Suppressor macrophage (primary cell): ENCODE measurements at places on chromosomes 5 and 9.

DNA sequence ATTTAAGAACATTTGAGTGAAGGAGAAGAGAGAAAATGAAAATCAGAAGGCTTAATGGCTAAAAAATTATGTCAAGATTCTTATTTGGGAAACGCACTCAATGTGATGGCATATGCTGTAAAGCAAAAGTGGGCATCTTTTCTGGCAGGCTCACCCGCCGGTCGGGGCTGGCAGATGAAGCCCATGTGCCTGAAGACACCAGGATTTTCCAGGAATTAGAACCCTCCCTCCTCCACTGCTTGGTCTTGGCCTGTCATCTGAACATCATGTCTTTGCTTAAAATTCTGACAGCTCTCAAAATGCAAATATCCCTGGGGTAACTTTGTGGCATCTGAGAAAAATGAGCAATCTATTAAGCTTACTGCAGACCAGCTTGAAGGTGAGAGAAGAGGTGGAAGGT, 337.9 kb downstream of the IRX1 start:
- DNase-seq, result no peak

GRCh38 chr9:116924462-116925110, 237.5 kb downstream of the TRIM32 start:
- no peak for DNase-seq

- DNase-seq, result no peak
Measured at GRCh38 chr9:121773286-121773953, 122.0 kb downstream of the DAB2IP start.

- DNase-seq, result no peak
Measured at GRCh38 chr9:91374939-91375338, 13.2 kb upstream of the AUH start.

DNA sequence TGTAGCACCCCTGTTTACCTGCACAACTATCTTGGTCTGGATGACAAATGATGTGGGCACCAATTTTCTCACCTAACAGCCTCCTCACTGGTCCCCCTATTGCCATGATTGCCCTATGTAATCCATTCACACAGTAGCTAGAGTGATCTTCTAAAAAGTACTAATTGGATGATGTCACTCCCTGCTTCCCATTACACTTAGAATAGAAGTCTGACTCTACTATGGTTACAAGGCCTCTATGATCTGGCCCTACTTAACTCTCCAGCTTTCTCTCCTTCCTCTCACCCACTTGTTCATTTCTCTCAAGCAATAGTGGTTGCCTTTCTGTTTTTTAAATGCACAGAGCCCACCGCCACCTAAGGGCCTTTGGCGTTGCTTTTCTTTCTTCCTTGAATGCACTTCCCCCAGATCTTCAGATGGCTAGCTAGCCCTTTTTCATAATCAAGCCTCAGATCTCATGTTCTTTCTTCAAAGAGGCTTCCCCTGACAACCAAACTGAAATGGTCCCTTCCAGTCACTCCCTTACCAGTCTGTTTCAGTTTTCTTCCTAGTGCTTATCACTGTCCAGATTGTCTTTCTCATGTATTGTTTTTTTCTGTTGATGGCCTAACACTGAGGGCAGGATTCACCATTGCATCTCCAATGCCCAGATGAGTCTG, 8.7 kb downstream of the IGIP start:
- DNase-seq, result no peak

GRCh38 chr9:128809036-128809599, 9.2 kb upstream of the ENDOG start:
- no peak for DNase-seq

DNA sequence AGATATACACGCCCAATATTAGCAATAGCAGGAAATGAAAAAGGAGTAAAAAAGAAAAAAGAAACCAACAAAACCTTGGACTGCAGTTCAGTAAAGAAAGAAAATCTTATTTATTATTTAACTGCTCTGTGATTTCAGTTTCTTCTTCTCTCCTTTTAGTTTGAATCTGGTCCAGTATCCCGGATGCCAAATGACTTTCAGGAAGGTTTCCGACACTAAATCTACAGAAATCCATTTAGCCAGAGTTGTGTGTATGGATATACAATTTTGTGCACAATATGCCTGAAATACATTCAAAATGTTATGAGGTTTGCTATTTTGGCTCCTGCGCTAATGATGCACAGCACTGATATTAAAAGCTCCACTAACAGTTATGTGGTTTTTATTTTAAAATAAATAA, 64.5 kb downstream of the FBXL7 start:
- no peak for DNase-seq

GRCh38 chr9:13960011-13960765, 353.8 kb downstream of the NFIB start:
- no peak for DNase-seq

DNA sequence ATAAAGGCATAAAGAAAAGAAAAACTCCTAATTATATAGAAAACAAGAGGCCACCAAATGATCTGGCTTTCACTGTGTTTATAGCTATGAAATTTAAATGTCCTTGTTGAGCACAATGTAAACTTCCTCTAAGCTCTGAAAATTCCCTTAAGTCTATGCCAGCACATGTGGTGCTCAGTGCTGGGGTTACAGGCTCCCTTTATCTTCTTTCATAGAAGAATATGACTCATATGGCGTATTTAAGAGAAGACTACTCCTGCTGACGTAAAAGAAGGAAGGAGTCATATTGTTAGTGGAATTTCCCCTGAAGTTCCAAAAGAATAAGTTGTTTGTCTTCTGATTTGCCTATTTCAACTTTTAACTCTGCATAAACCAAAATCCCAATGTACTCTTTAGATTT, 30.4 kb downstream of the RNF145 start:
- DNase-seq, result peak; percentile 68
